Activated naive CD4-positive, alpha-beta T cell treated with Interleukin-2 at 50 U/mL for 16 hours (primary cell): ENCODE measurements at places on chromosomes 13 and 19.

DNA sequence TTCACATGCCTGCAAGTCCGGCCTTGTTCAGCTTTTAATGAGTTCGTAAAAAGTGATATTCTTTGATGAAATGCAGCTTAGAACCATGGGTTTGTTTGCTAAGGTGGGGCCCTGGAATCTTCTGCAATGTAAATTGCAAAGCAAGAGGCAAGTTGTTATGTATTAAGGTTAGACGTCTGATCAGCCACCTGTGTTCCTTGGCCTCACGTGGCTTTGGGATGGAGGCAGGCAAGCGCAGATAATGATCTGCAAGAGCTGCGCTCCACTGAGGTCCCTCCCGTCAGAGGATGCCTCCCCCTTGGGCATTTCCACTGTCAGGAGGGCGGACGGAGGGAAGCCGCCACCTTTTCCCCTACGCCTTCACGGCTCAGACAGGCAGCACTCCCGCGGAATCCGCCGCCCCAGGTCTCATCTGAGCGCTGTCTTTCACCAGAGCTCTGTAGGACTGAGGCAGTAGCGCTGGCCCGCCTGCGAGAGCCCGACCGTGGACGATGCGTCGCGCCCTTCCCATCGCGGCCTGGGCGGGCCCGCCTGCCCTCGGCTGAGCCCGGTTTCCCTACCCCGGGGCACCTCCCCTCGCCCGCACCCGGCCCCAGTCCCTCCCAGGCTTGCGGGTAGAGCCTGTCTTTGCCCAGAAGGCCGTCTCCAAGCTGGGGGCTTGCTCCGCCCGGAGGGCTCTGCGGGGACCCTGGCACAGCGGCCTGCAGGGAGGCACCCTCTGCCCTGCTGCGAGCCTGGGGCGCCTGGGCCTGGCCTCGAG is 110.9 kb downstream of the CRYL1 start:
- DNase-seq, result no peak

DNA sequence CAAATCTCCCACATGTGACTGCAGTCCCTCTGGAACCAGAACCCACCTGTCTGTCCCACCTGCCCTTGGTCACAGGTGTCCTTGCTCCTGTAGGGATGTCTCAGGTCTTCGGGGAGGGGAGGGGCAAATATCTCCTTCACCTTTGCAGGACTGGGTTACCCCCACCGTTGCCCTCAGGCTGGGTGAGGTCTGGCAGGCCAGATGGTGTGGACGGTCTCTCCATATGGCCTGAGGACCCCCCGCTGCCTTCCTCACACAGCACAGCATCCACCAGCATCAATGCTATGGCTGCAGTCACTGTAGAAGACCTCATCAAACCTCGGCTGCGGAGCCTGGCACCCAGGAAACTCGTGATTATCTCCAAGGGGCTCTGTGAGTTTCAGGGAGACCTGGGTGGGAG is 10.0 kb downstream of the SLC5A5 start:
- no peak for DNase-seq

DNA sequence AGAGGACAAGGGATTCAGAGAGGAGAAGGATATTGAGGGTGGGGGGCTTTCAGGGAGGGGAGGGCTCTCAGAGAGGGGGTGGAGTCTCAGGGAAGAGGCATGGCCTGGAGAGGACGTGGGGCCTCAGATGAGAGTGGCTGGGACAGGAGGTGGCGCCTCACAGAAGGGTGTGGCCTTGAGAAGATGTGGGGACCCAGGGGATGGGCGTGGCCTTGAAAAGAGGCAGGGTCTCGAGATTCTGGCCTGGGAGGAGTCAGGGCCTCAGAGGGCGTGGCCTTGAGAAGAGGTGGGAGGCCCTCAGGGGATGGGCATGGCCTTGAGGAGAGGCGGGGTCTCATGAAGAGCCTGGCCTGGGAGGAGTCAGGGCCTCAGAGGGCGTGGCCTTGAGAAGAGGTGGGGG is 23.7 kb upstream of the TNFSF14 start:
- no peak for DNase-seq

GRCh38 chr13:75256922-75257321 is 225.0 kb downstream of the TBC1D4 start:
- DNase-seq, result no peak

GRCh38 chr13:77328819-77329132 is 1.9 kb upstream of the MYCBP2 start:
- DNase-seq, result no peak

DNA sequence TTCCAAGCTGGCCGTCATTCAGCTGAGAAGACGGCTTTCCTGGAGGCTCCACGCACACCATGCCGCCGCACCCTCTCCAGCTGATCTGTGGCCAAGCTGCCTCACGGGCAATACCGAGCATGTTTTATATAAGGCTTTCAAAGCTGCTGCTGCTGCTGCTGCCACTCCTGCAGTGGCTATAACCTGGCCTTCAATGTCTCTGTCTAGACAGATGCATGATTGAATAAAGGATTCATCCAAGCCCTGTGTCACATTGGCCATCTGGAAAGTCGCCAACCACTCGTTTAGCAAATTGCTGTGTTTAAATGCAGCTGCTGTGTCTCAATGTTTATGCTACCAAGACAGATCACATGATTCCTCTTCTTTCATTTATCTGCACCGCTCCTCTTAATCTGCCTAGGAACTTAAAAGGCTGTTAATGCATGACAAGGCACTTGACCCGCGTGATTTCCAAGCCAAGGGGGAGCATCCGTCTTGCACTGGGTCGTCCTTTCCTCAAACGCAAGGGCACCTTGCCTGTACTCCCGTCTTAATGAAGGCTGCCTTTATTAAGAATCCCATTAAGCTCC is 114.3 kb downstream of the TEX26 start:
- no peak for DNase-seq

GRCh38 chr19:53388168-53388567 is 6.8 kb upstream of the ZNF765 start:
- DNase-seq, result no peak

GRCh38 chr19:41657157-41657556 is 30.3 kb upstream of the CEACAM4 start:
- DNase-seq, result no peak

- DNase-seq, result no peak
Measured at GRCh38 chr13:60612593-60612992, 215.6 kb downstream of the TDRD3 start.

DNA sequence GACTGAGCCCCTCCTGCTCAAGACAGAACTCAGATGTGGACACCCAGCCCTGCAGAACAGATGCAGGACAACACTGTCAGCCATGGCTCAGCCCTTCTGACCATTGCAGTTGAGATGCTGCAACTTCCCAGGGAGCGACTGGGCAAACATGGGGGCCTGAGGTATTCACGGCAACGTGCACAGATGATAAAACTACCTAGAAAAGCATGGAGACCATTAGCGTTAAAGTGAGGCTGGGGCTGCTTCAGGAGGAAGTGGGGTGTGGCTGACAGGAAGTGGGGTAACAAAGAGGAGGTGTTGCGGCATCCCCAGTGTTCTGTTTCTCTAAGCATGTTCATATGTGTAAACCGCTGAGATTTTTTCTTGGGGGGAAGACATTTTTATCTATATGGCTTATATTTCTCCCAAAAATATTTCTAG is 1.3 kb upstream of the SIGLEC9 start:
- peak; percentile 29 for DNase-seq

- no peak for DNase-seq
Measured at GRCh38 chr13:43730642-43731041, 56.1 kb downstream of the ENOX1 start.

- no peak for DNase-seq
Measured at GRCh38 chr19:29876414-29876813, 64.6 kb downstream of the CCNE1 start.

GRCh38 chr19:10543420-10544241 is at the start of gene ATG4D:
ATG4D (plus strand) TSS chr19:10543904; CDS start chr19:10544091, 187 bp downstream.
- peak; percentile 78 for DNase-seq

DNA sequence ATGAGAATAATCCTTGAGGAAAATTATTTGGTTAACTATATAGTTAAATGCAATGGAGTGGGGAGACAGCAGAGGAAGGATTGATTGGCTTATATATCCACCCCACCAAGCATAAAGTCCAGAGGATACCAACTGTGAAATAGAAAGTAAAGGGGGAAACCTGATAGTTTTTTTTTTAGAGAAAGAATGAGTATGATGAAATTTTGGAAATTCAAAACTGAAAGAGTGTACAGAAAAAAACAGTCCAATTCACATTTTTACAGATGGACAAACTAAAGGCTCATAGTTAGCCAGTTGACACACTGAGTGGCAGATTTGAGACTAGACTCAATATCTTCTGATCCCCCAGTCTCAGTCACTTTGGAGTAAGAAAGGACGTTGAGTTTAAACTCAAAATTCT is 51.1 kb downstream of the FNDC3A start:
- no peak for DNase-seq

- no peak for DNase-seq
Measured at GRCh38 chr19:43754253-43754502, 584 bp downstream of the SMG9 start.

- no peak for DNase-seq
Measured at GRCh38 chr13:66265371-66265770, 964.8 kb downstream of the PCDH9 start.

DNA sequence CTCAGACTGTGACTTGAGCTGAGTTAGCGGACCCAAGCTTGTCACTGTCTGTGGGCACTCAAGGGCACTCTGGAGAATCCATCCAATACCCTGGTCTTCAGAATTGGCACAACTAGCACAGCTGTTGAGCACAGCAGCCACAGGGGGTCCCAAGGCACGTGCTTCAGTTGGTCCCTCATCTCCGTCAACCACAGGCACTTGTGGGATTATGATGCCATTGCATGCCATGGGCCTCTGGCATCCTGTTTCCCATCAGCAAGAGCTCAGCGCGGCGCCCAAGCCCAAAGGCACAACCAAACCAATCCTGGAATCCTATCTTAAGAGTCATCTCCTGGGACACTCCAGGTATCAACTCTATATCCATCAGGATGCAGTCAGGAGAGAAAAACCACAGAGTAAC is 3.7 kb upstream of the B3GNT8 start:
- no peak for DNase-seq

DNA sequence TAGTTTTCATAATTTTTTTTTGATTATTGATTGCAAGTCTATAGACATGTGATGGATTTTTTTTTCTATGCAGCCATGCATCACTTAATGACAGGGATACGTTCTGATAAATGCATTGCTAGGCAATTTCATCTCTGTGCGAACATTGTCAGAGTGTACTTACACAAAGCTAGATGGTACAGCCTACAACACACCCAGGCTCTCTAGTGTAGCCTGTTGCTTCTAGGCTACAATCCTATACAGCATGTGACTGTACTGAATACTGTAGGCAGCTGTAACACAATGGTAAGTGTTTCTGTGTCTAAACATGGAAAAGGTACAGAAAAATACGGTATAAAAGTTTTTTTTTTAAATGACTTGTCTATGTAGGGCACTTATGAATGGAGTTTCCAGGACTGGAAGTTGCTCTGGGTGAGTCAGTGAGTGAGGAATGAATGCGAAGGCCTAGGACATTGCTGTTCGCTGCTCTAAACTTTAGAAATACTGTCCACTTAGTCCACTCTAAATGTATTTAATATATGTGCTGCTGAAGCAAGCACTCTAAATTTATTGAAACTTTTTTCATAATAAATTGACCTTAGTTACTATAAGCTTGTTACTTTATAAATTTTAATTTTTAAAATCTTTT is 20.3 kb downstream of the SPATA13 start:
- DNase-seq, result no peak

GRCh38 chr19:45446295-45446694 is 21.5 kb upstream of the FOSB start:
- DNase-seq, result no peak

DNA sequence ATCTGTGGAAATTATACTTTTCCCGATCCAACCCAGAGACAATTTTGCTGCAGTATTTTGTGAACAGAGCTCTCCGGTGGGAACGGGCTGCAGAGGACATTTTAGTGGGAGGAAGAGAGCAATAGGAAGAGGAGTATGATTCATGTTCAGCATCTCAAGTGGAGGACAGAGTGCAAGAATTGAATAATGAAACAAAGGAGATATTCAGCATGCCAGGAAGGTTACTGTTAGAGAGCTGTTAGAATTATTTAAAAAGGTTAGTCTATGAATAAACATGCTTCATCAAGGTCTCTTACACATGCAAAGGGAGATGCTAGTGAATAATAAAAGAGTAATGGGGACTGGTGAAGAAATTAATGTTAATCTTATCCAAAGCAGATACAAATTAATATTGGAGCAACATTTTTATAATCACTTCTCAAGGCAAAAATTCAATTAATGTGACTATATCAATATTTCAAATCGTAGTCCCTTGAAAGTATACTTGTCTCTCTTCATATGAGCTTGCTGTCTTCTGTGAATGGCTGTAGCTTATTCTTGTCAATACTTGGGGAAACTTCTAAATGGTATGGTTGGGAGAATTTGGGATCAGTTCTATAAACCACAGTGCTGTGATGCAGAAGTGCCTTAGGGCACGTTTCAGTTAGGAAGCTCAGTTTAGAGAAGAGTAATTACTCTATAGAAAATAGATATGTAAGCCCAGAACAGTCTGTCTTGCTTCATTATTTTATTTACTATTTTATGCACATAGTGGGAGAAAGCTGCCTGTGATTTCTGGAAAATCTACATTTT is 1165.8 kb downstream of the OLFM4 start:
- DNase-seq, result no peak

- peak; percentile 35 for DNase-seq
Measured at GRCh38 chr13:40096357-40096901, 441.0 kb downstream of the COG6 start.

- DNase-seq, result peak; percentile 74
Measured at GRCh38 chr19:6632002-6632621, 37.8 kb downstream of the TNFSF14 start.

- peak; percentile 27 for DNase-seq
Measured at GRCh38 chr13:29805994-29806979, 44.1 kb downstream of the UBL3 start.

- DNase-seq, result no peak
Measured at GRCh38 chr19:7879111-7879807, 5.1 kb upstream of the PRR36 start.

DNA sequence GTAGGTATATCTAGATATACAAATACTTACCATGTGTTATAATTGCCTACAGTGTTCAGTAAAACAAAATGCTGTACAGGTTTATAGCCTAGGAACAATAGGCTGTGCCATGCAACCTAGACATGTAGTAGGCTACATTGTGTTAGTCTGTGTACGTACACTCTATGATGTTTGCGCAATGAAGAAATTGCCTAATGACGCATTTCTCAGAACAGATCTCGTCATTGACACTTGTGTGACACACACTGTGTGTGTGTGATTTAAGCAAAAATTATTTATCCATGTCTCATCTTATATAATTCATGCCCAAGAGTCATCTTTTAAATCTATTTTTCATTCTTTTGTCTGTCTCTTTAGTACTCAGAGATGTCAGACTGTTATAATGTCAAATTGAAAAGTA is 1888.8 kb upstream of the PCDH20 start:
- DNase-seq, result no peak

GRCh38 chr13:26280822-26281221 is 26.9 kb downstream of the CDK8 start:
- no peak for DNase-seq

DNA sequence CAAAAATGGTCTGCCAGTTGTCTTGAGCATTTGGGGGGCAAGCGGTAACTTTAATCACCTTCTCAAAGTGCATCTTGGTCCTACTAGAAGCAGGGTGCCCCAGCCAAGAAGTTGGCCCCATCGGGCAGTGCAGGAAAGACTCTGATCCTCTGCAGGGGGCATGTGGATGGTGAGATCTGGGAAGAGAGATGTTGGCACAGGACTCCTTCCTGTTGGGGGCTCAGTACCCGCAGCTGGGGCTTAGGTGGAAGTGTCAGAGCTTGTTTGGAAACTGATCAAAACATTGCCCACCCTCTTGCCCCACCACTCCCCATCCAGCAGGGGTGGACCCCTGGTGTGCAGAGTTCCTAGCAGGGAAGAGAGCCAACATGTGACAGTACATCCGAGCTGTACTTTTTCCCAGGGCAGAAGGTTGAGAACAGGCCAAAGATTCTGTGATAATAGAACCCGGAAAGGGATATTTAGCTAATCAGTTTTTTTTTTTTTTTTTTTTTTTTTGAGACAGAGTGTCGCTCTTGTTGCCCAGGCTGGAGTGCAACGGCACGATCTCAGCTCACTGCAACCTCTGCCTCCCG is 8.8 kb downstream of the RRAS start:
- DNase-seq, result no peak
